Activated CD4-positive, alpha-beta T cell treated with anti-CD3 and anti-CD28 coated beads, Interleukin-2, amount 50 U/mL, for 48 hours (primary cell): ENCODE measurements at places on chromosomes 2 and 18.

- DNase-seq, result no peak
Observed at GRCh38 chr2:15866563-15867193, 73.7 kb upstream of the MYCN start.

GRCh38 chr2:85672456-85672855 is 4.5 kb upstream of the SFTPB start:
- no peak for DNase-seq

DNA sequence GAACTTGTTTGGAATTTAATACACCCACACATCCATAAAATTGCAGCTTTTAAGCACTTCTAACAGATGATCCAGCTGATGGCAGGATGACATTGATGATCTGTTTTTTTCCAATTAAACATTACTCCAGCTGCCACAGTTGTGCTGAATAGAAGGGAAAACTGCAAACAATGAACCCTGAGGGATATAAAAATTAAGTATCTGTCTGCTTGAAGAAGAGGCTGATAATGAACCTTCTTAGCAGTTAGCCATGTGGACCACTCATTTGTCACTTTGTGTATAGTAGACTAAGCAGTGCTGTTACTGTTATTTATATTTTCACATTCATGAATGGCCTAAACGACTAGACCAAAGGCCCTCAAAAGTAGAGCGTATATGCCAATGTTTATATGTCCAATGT is 1201.0 kb upstream of the LRRTM1 start:
- DNase-seq, result no peak

DNA sequence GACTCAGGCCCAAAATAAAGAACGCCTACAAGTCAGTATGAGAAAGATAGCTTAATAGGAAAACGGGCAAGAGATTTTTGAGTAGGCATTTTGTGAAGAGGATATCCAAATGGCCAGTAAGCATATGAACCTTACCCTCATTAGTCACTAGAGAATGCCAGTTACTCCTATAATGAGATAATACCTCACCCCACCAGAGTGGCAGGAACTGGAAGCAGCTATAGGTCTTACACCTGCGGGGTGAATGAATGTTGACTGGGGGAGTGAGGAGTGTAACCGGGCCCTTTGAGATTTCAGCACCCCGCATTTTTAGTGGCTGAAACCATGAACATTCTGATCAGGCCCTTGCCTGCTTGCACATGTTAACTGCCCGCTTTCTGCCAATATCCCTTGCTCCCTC is 7.5 kb upstream of the PTPN2 start:
- no peak for DNase-seq

- DNase-seq, result no peak
Observed at GRCh38 chr2:141534666-141535362, 596.0 kb downstream of the LRP1B start.

GRCh38 chr2:31428001-31428418 is 13.5 kb upstream of the XDH start:
- no peak for DNase-seq
